ENCODE measurements at places on chromosomes 7 and 10. TPM values are rescaled to one million over a fixed set of nuclear protein-coding genes. Genes with fewer than 3 reads are reported as not detected.
A peak's percentile ranks its signal among the peaks of the same experiment; 100 is the strongest.

Gene CRTAC1
- not detected for total RNA-seq

Gene FAM237B
- not detected for total RNA-seq

Gene CDK1
- total RNA-seq, result 199 TPM

Gene SEMA3E
- total RNA-seq, result not detected

Gene HECTD2
- 1.5 TPM for total RNA-seq

Gene NME8
- not detected for total RNA-seq

Gene NUTM2E
- total RNA-seq, result 0.14 TPM

Gene FAM20C
- total RNA-seq, result 34.0 TPM

Gene ATP5F1C
- total RNA-seq, result 613 TPM

Gene TMEM139
- total RNA-seq, result 26.2 TPM

Gene NRF1
- total RNA-seq, result 23.0 TPM

DNA sequence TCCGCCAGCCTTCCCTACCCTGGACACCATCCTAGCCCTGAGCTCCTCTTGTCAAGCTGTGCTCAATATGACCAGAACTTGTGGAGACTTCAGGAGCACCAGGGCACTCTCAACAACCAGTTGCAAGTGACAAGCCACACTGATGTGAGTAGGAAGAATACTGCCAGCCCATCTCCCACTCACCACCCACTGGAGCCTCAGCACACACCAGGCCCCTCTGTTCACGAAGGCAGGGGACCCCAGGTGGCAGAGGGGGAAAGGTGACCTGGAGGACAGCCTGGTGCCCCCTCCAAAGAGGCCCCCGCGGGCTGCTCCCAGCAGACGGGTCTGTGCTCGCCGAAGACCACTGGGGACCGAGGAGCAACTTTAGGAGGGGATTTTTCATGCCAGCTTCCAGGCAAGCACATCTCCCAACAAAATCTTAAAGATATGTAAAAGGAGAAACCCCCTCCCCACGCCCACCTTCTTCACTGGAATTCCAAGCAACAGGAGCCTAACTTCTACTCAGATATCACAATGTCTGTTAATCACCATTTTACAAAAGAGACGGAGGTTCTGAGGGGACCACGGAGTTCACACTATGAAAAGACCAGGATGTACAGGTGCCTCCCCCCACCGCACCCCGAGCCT, 1.0 kb downstream of the MMD2 start:
- no peak for DNase-seq

- no peak for DNase-seq
These were observed 66.9 kb upstream of the SLC25A13 start for GRCh38 chr7:96388620-96389383.

GRCh38 chr7:114021135-114021534, 102.3 kb upstream of the PPP1R3A start:
- no peak for DNase-seq

GRCh38 chr7:82204694-82205093, 238.9 kb downstream of the CACNA2D1 start:
- no peak for DNase-seq

- DNase-seq, result no peak
These were observed 110.6 kb upstream of the ZNF746 start for GRCh38 chr7:149608168-149608567.

DNA sequence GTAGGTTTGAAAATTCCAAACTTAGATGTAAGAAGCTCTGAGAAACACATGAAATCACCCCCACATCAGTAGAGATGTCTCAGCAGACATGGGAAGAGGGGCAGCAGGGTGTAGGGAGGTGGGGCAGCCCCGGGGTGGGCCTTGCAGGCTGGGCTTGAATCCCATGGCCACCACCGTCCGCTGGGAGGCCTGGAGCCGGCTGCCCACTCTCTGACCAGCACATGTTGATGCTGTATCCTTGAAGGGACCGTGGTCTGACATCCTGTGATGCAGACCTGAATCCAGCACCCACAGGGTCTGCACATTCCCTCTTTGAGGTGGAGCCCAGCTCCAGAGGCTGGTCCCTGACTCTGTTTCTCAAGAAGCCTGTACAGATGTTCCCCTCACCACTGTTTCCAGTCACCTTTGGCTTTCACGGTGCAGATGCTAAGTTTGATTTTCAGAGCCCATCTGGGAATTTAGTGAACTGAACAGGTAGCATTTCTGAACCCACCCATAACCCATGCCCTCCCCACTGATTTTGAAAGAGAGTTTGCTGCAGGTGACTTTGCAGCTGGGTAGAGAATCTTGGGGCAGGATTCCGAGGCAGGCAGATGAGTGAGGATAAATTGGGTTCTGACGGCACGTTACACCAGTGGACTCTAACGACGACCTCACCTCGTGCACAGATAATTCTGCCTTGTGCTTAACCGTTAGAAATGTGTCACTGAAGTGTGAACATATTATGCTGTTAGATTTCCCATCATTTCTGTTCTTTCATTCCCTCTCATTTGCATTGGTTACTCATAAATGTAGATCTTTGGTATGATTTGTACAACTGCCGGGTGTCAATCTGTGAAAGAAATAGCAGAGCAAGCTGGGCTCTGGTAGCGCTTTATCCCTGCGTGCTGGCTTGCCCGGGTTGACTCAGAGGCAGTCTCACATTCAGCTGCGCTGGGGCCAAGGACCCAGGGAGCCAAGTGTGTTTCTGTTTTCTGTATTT, 45.7 kb downstream of the IKZF1 start:
- DNase-seq, result no peak

DNA sequence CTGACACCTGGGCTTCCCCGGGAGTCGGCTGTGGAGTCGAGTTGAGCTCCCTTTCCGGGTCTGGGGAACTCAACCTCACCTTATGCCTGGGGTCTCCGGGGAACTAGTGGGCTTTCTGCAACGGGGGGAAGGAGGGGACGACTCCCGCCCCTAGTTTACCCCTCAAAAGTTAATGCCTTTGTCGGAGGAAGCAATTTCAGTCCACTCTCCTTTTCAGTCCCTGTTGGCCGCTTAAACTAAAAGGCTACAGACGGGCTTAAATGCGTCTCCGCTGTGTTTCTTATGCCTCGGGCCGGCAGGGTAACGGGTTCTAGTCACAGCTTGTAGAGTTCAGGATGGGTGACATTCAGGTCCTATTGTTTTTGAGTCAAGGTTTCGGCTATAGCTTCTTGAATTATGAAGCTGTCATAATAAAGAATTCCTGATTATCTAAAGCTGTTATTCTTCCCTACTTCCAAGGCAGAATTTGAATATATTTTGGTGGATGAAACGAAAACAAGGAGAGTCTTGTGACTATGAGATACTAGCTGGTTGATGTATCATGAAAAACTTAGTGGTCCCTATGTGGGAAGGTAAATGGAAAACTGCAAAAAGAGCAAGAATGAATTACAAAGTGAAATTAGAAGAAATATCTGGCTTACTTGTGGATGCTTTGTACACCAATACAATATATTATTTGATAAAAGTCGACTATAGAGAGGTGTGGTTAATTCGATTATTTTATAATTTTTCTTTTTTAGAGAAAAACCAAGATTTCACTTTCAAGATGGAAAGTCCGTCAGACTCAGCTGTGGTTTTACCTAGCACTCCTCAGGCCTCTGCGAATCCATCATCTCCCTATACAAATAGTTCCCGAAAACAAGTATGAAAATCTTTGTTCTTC, 495 bp downstream of the SFR1 start:
- DNase-seq, result no peak

DNA sequence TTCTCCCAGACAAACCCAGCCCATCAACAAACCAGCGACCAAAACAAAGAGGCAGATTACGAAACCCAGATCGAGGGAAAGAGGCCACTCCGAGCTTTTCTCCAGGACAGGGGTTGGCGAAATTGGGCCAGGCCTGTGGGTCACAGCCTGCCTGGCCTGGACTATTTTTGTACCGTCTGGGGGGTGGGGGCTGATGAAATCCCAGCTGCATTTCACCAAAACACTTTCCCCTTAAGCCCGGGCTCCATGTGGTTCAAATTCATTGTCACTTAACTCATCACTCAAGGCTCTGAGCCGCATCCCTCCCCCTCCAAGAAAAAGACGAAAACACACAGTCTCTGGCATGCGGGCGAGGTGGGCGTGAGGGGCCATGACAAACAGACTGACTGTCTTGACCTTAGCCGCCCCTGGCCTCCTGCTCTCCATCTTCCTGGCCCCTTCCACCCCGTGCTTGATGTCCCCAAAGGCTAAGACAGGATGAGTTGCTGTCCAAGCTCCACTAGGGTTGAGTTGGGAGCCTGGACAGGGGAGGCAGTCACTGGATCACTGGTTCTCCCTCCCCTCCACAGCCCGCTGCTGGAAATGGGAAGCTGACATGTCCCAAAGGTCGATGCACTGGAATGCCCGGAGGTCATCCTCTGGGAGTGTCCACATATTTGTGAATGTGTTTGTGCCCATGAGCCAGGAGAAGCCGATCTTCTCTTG, 19.2 kb downstream of the TMEM270 start:
- DNase-seq, result peak; percentile 57

DNA sequence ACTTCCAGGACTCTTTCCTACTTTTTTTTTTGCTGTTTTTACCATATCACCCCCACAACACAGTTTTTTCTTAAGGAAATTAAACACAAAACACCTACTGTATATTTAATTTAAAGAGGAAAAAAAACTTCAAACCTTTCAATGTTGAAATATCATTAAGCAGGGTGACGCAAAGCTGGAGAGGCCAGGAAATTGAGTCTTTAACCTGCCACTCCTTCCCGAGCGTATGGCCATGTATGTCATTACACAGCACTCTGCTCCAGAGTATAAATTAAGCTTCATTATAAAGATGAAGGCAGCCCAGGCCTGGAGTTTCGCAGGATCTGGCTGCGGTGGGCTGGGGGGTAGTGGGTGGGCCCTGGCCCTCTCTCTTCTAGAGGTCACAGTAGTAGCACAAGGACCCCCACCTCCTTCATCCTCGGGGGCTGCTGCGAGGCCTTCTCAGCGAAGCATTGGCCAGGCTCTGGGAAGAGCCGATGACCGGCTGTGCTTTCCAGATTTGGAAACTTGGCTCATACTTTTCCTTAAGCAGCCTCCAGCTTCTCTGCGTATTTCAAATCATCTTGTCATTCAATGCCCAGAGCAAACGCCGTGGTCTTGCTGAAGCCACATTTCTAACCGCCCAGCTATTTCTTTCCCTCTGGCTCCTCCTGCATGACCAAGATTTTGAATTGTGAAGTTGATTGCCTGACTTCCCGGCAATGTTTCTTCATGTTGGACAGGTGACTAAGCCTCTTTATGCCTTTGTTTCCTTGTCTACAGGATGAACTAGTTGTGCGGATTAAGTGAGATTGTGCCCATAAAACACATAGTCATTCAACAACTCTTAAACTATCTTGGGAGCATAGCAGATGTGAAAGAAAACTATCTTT, 765.1 kb downstream of the SUGCT start:
- DNase-seq, result no peak

DNA sequence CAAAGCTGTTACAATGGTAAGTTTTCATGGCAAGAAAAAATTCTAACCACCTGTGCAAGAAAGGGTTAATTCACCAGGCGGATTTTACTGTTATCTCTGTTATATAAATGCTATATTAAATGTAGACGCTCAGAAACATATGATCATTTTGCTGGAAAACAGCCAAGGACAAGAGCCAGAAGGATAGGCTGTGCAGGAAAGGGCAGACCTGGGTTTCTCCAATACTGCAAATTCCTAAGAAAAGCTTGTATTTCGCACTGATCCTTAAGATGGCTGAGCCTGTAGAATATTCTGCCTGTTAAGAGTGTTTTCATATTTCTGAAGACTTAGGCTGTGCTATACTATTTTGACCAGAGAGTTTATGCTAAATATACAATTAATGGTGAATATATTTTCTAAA, 564.1 kb upstream of the KCND2 start:
- DNase-seq, result no peak

DNA sequence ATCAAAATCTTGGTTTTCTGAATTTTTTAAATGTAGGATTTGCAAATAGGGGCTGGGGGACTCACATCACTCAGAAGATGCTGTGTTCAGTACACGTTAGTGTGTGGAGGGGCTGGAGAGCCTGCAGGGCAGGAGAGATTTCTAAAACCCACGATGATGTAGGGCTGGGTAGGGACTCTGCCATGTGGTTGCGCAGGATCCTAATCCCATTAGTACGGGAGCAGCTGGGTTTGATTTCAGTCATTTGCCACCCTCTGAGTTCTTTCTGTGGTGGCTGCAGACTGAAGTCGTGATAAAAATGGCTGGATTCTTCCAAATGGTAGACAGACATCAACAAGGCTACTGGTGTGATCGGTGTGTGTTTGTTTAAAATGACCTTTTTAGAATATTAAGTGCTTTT, 14.2 kb upstream of the GET4 start:
- DNase-seq, result no peak

- DNase-seq, result no peak
These were observed 97.5 kb downstream of the TCF7L2 start for GRCh38 chr10:113047605-113047962.

DNA sequence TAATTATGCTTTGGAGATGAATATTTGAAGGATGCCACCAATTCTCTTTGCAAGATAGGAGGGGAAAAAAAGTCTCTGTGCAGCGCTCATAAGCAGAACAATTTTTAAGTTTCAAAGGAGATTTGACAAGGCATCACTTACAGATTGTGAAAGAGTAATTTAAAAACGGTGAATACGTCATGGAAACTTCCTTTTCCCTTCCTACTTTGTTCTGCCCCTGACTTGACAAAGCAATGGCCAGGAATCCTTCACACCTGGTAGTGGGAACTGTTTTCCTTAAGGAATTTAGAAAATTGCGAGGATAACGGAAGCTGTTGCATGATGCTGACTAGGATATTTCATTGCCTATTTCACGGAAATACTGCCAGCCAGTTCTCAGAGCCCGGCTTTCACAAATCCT, 16.7 kb downstream of the FAM107B start:
- no peak for DNase-seq

- DNase-seq, result no peak
These were observed 8.6 kb upstream of the ZMIZ2 start for GRCh38 chr7:44740055-44740454.

GRCh38 chr7:132980402-132980801, 101.5 kb downstream of the CHCHD3 start:
- DNase-seq, result no peak

- DNase-seq, result no peak
These were observed 99.0 kb downstream of the AOAH start for GRCh38 chr7:36625247-36625646.

DNA sequence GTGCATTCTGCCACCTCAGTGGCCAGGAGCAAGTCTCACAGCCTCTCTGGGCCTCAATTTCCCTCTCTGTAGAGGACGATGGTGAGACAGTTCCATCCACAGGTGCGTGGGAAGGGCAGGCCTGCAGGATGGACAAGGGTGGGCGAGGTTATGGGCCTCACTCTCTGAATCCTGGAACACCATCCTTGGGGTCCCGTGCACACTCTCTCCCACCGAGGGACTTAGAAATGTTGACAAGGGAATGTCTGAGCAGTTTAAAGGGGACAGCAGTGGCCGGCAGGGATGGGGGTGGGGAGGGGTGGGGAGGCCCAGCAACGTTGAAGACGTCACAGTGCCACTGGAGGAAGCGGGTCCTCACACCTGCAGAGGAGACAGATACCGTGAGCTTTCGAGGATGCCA, 111.5 kb downstream of the FOXL3 start:
- DNase-seq, result no peak

DNA sequence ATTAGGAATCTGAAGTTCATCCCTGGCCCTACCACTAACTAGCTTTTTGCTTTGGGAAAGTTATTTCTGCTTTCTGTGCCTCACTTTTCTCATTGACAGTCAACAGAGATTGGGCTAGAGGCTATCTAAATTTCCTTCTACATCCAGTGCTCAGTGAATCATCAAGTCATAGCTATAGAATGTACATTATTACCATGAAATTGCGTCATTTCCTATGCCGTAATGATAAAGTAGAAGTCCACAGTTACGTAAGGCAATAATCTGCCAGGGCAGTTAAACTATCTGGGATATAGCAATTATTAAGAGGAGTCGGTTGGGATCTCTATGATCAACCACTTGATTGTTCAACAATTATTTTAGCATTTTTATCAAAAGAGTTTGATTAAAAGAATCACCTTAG, 64.4 kb downstream of the ITGB8 start:
- DNase-seq, result no peak

- no peak for DNase-seq
These were observed 845.9 kb downstream of the TYW1 start for GRCh38 chr7:67842571-67842970.

All from Caco-2 (cell line).